ENCODE measurements at places on chromosomes 5 and 9.

- DNase-seq, result no peak
Measured at GRCh38 chr5:132387640-132388117, 18.2 kb downstream of the SLC22A5 start.

- DNase-seq, result no peak
Measured at GRCh38 chr9:92990461-92990860, 43.1 kb downstream of the FGD3 start.

GRCh38 chr5:14706615-14707021, 42.1 kb downstream of the OTULIN start:
- DNase-seq, result no peak

DNA sequence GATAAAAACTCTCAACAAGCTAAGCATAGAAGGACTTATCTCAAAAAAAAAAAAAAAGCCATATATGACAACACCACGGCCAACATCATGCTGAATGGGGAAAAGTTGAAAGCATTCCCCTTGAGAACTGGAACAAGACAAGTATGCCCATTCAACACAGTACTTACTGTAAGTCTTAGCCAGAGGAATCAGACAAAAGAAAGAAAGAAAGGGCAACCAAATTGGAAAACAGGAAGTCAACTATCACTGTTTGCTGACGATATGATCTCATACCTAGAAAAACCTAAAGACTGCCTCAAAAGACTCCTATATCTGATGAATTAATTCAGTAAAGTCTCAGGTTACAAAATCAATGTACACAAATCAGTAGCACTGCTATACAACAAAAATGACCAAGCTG, 24.6 kb upstream of the PTGER4 start:
- DNase-seq, result no peak

DNA sequence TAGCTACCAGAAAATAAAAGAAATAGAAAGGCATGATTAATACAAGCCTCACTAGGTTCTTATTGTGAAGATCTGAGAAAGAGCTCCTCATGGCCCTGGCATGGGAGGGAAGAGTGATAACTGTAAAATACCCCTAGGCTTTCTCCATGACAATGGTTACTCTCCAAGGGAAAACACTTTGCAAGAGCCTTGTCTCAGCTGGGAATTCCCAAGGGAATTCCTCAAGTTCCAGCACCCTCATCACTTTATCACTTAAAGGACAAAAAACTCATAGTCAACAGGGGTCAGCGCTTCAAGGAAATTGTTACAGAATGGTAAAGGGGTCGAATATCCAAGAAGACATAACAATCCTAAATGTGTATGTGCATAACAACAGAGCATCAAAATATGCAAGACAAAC, 21.2 kb downstream of the SYK start:
- no peak for DNase-seq

GRCh38 chr5:120703918-120704587, 240.0 kb downstream of the PRR16 start:
- DNase-seq, result no peak

- peak; percentile 78 for DNase-seq
Measured at GRCh38 chr9:32384364-32385151, at the start of gene ACO1. ACO1 (plus strand) TSS chr9:32384643; CDS start chr9:32405507, 20,864 bp downstream.

- DNase-seq, result no peak
Measured at GRCh38 chr5:137220523-137220927, 278.6 kb downstream of the SPOCK1 start.

DNA sequence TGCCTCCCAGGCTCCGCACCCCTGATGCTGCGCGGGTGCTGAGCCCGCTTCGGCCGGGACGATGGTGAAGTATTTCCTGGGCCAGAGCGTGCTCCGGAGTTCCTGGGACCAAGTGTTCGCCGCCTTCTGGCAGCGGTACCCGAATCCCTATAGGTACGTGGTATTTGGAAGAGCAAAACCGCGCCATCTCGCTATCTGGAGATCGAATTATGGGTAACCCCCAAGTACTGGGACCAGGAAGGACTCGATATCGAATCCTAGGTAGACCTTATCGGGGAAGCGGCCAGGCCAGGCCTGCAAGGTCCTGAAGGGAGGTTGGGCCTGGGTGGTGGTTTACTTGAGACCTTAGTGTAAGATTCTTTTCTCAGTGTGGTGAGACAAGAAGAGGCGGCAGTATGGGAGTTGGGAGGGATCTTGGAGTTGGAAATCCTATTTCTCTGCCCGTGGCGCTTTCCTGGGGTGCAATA, 359 bp downstream of the PRELID1 start:
- no peak for DNase-seq

All from stimulated activated CD8-positive, alpha-beta memory T cell treated with anti-CD3 and anti-CD28 coated beads, Interleukin-4, amount 100 ng/mL, for 1 hour (primary cell).